Stimulated activated CD8-positive, alpha-beta memory T cell treated with anti-CD3 and anti-CD28 coated beads, Interleukin-4, amount 100 ng/mL, for 48 hours (primary cell): ENCODE measurements at places on chromosomes 11 and 22.

- peak; percentile 78 for DNase-seq
These were observed at the start of gene ADM2 for GRCh38 chr22:50481440-50482106. Gene ADM2, plus strand, starts transcription at chr22:50481543. Its CDS starts 305 bp downstream, at chr22:50481848.

DNA sequence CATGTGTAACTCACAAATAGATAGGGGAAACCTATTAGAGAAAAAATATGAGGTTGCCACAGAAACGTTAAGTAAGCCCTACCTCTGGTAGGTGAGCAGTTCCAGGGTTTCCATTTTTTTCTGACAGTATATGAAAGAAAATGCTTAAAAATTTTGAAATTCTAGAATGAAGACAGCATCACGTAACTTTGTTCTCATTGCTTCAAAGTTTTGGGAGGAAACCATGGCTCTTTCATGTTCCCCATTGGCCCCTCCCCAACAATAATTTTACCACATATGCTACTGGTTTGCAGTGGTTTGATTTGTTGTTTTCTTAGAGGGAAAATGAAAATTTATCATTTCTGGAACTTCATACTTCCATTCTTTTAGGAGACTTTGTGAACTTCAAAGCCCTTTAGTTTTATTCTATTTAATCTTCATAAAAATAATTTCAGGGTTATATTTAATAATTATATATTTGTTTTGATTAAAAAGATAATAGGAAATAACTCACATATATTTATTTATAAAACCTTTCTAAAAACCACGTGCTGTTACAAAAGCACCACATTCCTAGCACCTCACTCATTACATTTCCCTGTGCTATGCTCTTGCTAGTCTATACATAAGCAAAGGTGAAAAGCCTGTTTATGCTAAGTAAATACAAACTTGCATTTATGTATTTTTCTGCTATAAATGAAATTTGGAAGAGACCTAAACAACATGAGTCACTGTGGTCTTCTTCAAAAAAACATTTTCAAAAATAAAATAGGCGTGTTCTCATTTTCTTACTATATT is 113.4 kb downstream of the CASP12 start:
- DNase-seq, result no peak

GRCh38 chr11:133663135-133663985 is 131.1 kb upstream of the OPCML start:
- DNase-seq, result no peak

- no peak for DNase-seq
These were observed 55.1 kb downstream of the MAML2 start for GRCh38 chr11:96287822-96288439.

- DNase-seq, result no peak
These were observed 19.6 kb downstream of the CHID1 start for GRCh38 chr11:890794-891540.

- DNase-seq, result no peak
These were observed 10.5 kb downstream of the MIF start for GRCh38 chr22:23904573-23905254.
